ENCODE measurements at places on chromosomes 13 and 19.
A peak's percentile ranks its signal among the peaks of the same experiment; 100 is the strongest.

DNA sequence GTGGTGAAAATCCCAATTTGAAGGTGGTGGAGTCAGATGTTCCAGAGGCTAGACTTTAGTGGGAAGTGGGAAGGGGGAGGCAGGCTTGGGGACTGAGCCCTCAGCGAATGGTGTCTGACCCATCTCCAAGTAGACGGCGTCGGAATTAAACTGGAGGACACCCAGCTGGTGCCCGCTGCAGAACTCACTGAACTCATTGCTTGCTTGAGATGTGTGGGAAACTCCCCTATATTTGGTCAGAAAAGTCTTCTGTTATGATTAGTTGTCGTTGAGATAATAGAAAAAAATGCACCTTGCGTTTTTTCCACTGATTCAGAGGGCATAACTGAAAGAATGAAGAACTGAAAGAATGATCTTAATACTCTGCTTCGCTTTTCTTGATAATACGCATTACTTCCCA, 871 bp upstream of the ZNF583 start:
- peaks cover 67% of the 10 kb centered on the region for H3K36me3 ChIP-seq
- H3K4me3 ChIP-seq = peak overlapping the region; percentile 95
- H3K4me1 ChIP-seq = peaks cover 29% of the 10 kb centered on the region
- H3K27ac ChIP-seq = peak overlapping the region; percentile 96

GRCh38 chr13:26819046-26819445, 58.5 kb upstream of the GPR12 start:
- no peak for DNase-seq
- H3K27ac ChIP-seq = no peak overlapping the region
- H3K27me3 ChIP-seq = peaks cover 4% of the 10 kb centered on the region
- H3K4me1 ChIP-seq = no peaks in the 10 kb centered on the region

DNA sequence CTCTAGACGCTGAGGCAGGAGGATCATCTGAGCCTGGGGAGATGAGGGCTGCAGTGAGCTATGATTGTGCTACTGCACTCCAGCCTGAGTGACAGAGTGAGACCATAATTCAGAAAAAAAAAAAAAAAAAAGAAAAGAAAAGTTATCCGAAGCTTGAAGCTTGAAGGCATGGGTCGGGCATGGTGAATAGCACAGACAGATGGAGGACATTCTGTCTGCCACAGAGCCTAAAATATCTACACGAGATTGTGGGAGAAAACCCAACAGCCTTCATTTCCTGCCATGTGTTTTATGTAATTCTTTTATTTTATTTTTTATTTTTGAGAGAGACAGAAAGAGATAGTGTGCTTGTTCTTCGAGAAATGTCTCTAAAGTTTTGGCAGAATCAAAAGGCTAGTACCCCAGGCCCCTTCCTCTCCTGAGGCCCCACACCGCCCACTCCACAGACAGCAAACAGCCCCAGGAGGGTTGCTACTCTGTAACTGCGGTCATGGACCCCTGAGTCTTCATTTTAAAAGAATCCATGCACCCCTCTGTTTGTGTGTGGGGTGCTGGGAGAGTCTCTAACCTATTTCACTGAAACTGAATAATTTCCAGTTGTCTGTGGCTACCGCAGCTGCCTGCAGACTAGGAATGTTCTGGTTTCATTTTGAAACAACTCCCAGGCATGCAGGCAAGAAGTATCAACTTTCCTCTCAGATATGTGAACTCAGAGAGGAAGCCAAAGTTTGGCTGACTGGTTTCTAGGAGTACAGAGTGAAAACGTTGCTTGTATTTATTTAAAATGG, 38.4 kb upstream of the RCBTB2 start:
- no peaks in the 10 kb centered on the region for H3K36me3 ChIP-seq
- H3K27me3 ChIP-seq = peaks cover 66% of the 10 kb centered on the region
- H3K4me1 ChIP-seq = peaks cover 19% of the 10 kb centered on the region
- no peak overlapping the region for H3K4me3 ChIP-seq

- no peaks in the 10 kb centered on the region for H3K36me3 ChIP-seq
- peak overlapping the region; percentile 77 for H3K4me3 ChIP-seq
- H3K4me1 ChIP-seq = peaks cover 5% of the 10 kb centered on the region
Measured at GRCh38 chr19:11639245-11639601, 41.9 kb downstream of the ZNF627 start.

- H3K27ac ChIP-seq = no peak overlapping the region
- no peak for DNase-seq
- H3K36me3 ChIP-seq = no peaks in the 10 kb centered on the region
- no peaks in the 10 kb centered on the region for H3K4me1 ChIP-seq
Measured at GRCh38 chr13:97834250-97834649, 119.2 kb upstream of the IPO5 start.

Measured in activated B cell treated with CpG ODN at 0.5 μM for 24 hours (primary cell).